ENCODE measurements at places on chromosomes 2 and 18. TPM values are rescaled to one million over a fixed set of nuclear protein-coding genes. Genes with fewer than 3 reads are reported as not detected.

The GULP1 gene
- polyA plus RNA-seq, result 36.5 TPM

The SLC30A3 gene
- polyA plus RNA-seq, result not detected

The METTL4 gene
- polyA plus RNA-seq, result 5.5 TPM

The COLEC11 gene
- 3.3 TPM for polyA plus RNA-seq

The SCN7A gene
- polyA plus RNA-seq, result 0.19 TPM

The ATP6V1C2 gene
- 6.9 TPM for polyA plus RNA-seq

The CIAO1 gene
- 29.3 TPM for polyA plus RNA-seq

The KIF1A gene
- 0.63 TPM for polyA plus RNA-seq

The SERPINB10 gene
- not detected for polyA plus RNA-seq

The AMER3 gene
- 0.08 TPM for polyA plus RNA-seq

The AKAIN1 gene
- not detected for polyA plus RNA-seq

The CFAP210 gene
- 0.23 TPM for polyA plus RNA-seq

The IL1RL2 gene
- polyA plus RNA-seq, result 1.2 TPM

The CRYGC gene
- polyA plus RNA-seq, result not detected

The MC4R gene
- not detected for polyA plus RNA-seq

The HIBCH gene
- polyA plus RNA-seq, result 12.8 TPM

The PKDCC gene
- polyA plus RNA-seq, result 31.7 TPM

The SCN1A gene
- not detected for polyA plus RNA-seq

The ACVR1C gene
- polyA plus RNA-seq, result 0.61 TPM

The BUB1 gene
- 3.2 TPM for polyA plus RNA-seq

The ACSL3 gene
- 10.5 TPM for polyA plus RNA-seq

The NT5C1B gene
- polyA plus RNA-seq, result not detected

The CAPN14 gene
- not detected for polyA plus RNA-seq

The C2orf78 gene
- polyA plus RNA-seq, result not detected

The DCDC2C gene
- not detected for polyA plus RNA-seq

The PLCD4 gene
- polyA plus RNA-seq, result 6.8 TPM

The SLC35F5 gene
- polyA plus RNA-seq, result 15.1 TPM

The FASTKD2 gene
- 7.4 TPM for polyA plus RNA-seq

The KIAA2012 gene
- not detected for polyA plus RNA-seq

The FMNL2 gene
- polyA plus RNA-seq, result 8.8 TPM

The NOL4 gene
- not detected for polyA plus RNA-seq

The RESP18 gene
- not detected for polyA plus RNA-seq

The CAPN13 gene
- polyA plus RNA-seq, result 26.0 TPM

The CYP27C1 gene
- polyA plus RNA-seq, result 0.31 TPM

The NRP2 gene
- polyA plus RNA-seq, result 13.2 TPM

The HK2 gene
- polyA plus RNA-seq, result 14.4 TPM

The CREG2 gene
- not detected for polyA plus RNA-seq

The CIDEA gene
- polyA plus RNA-seq, result 0.15 TPM

The HOXD9 gene
- polyA plus RNA-seq, result 0.68 TPM

The COLEC12 gene
- polyA plus RNA-seq, result 1.7 TPM

The C1QL2 gene
- polyA plus RNA-seq, result not detected

The YWHAQ gene
- polyA plus RNA-seq, result 123 TPM

The LOXL3 gene
- polyA plus RNA-seq, result 1.1 TPM

The TANC1 gene
- 13.6 TPM for polyA plus RNA-seq

The ZSWIM2 gene
- not detected for polyA plus RNA-seq

The GAD1 gene
- polyA plus RNA-seq, result 0.38 TPM
